ENCODE measurements at places on chromosomes 11 and 22.

DNA sequence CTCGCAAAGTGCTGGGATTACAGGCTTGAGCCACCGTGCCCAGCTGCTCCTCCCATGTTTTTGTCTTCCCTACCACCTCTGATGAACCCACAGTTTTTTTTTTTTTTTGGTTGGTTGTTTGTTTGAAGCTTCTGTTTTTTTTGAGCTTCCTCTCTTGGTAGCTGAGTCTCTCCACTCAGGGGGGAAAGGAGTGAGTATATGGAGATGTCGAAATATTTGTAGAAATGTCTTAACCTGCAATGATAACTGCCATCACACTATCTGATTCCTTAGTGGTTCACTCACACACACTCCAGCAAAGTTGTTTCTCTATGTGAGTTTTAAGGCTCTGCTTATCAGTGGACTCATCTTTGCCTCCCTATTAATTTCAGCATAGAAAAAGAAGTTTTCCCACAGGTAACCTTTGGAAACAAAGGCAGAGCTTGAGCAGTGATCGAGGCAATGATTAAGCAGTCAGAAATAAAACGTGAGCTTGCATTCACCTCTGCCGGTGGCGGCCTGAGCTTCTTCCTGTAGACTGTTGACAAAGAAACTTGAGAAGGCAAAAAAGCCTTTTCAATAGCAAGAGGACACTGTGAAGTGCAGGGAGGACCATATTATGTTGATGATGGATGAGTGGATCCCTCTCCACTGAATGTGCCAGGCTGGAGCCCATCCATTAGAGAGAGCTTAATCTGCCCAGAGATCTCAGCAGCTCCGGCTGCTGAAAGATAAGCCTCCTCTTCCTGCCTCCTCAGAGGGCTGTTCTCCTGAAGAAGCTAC, 29.0 kb upstream of the RASSF10 start:
- DNase-seq, result no peak

GRCh38 chr11:63813563-63814382, 517 bp downstream of the SPINDOC start:
- DNase-seq, result peak; percentile 49

- peak; percentile 5 for DNase-seq
These were observed 650 bp downstream of the GUCY1A2 start for GRCh38 chr11:107017433-107018218.

DNA sequence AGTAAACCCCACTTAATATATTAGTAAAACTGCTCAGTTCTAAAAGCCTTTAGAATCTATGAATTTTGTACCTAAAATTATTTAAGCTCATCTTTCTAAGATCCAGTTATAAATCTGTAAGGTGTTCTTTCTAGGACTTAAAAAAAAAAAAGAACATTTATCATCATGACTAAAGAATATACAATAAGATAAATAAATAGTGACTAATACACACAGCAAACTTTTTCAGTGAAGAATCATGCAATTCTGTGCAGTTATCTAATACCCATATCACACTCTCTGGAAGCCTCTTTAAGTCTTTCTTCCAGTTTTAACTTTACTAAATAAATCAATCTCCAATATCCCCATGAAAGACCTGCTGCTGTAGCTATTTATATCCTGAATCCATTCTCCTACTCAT, 59.8 kb downstream of the CEP57 start:
- DNase-seq, result no peak

DNA sequence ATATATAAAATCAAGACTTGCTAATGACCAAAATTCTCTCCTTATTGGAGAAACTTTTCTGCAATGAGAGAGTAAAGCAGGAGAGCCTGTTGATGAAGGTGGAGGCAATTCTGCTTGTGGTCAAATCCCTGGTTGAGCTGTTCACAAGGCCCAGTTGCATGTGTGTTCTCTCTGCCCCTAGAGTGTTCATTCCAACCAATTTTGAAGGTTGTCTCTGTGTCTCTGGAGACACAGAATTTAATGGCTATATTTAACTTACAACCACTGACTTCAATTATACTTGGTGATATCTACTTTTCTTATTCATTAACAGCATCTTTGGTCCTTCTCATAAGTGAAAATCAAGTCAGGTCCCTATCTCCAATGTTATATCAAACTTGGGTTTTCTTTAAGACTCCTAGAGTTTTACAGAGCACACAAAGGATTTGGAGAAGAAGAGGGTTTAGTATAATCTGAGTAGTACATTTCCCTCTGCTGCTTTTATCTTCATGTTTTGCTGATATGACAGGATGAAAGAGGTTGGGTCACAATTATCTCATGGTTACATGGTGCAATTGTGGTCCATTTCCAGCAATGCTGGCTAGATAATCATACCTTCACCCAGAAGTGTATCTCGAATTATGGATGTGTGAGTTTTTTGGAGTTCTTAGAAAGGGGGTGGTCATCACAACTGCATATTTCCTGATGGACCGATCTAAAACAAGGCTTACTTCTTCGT, 4.0 kb downstream of the OOSP4A start:
- DNase-seq, result no peak

- no peak for DNase-seq
These were observed 5.8 kb upstream of the BRD1 start for GRCh38 chr22:49833340-49834007.

- DNase-seq, result no peak
These were observed 6.6 kb downstream of the TREH start for GRCh38 chr11:118672846-118673245.

GRCh38 chr11:18721561-18722292, 4.3 kb downstream of the IGSF22 start:
- peak; percentile 32 for DNase-seq
